Uterus (tissue), 4 donors: ENCODE measurements at places on chromosomes 11 and 22. TPM values are rescaled to one million over a fixed set of nuclear protein-coding genes. Genes with fewer than 3 reads are reported as not detected.
A peak's percentile ranks its signal among the peaks of the same experiment; 100 is the strongest.

DNA sequence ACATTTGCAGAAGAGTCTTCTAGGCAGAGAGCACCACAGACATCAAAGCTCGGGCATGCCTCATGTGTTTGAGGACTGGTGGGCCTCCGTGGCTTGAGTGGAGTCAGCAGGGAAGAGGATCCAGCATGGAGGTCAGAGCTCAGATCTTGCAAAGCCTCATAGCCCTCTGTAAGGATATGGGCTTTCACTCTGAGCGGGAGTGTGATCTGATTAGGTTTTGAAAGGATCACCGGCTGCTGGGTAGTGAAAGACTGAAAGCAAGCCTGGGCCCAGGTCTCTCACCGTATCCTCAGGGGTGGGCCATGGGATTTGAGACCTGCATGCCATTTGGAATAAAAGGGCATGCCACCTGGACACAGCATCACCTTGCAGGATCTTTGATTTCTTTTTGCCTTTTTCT lies 112.7 kb downstream of the TEAD1 start:
- DNase-seq: no peak

DNA sequence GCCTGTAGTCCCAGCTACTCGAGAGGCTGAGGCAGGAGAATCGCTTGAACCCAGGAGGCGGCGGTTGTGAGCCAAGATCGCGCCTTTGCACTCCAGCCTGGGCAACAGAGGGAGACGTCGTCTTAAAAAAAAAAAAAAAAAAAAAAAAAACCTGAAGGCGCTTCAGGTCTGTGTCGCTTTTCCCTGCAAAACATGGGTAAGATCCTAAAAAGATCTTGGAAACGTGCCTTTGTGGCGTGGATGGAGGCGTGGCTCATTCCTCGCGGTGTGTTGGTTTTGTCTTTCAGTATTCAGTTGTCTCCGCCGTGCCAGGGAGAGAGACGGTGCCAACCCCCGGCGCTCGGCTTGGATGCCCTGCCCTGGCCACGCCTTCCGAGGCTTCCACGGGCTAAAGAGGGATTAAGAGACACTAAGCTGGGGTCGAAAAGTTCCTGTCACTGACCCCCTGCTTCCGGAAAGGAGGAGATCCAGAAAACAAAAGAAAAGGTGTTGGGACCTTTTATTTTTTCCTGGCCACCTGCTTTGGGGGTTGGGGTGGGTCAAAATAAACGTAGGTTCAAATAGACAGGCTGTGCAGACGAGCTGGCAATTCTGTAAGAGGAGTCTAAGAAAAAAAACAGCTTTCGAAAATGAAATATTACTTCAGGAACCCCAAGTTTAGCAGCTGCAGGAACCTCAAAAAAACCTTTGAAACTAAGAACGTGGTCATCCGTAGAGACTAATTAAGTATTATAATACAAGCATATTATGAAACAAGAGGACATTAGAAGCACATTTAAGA lies 1.1 kb upstream of the SLC35F2 start:
- no peak for DNase-seq

Gene KCNJ11
- 3.9 TPM for total RNA-seq

Gene CATSPERZ
- not detected for total RNA-seq

GRCh38 chr11:27055065-27055682 lies 14.6 kb downstream of the BBOX1 start:
- no peak for DNase-seq

- DNase-seq: peak; percentile 27
These were observed 456 bp upstream of the PARVB start for GRCh38 chr22:44023404-44024287.

DNA sequence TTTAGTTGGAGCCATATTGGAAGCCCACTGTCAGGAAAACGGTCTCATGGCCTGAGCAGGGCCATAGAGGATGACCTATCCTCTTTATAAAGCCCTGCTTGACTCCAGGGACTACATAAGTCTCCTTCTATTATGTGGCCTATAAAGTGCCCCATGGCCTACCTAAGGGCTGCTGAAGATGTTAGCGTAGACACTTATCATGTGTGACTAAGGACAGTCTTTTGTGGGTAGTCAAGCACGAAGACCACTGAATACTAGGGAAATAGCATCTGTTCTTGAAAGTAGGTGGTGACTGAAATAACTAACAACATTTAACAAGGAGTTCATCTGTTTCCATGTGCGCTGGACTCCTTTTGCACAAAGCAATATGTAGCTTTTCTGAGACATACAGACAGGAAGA lies 117.1 kb downstream of the SWAP70 start:
- no peak for DNase-seq

GRCh38 chr11:105448703-105449079 lies 161.2 kb upstream of the GRIA4 start:
- DNase-seq: no peak

DNA sequence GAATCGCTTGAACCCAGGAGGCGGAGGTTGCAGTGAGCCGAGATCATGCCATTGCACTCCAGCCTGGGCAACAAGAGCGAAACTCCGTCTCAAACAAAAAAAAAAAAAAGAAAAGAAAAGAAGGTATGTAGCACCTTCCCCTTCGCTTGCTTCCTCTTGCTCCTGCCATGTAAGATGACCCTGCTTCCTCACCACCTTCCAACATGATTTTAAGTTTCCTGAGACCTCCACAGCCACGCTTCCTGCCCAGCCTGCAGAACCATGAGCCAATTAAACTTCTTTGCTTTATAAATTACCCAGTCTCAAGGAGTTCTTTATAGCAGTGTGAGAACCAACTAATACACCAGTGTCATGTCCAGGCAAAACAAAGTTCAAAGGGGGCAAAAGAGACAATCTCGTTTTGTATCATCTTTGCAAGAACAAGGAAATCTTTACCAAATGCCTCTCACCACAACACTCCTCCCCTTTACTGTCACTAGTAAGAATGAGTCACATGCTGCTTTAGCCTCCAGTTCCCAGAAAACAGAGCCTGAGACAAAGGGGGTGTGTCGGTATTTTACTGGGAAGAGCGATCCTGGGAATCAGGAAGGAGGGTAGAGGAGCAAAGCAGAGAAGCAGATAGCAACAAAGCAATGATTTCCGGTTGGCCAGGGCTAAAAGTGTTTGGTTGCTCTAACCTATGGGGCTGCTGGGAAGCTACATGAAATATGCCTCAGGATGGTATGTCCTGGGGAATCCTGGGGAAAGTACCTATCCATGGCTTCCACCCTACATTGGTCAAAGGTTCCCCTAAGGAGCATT lies 10.5 kb upstream of the MCHR1 start:
- DNase-seq: no peak

DNA sequence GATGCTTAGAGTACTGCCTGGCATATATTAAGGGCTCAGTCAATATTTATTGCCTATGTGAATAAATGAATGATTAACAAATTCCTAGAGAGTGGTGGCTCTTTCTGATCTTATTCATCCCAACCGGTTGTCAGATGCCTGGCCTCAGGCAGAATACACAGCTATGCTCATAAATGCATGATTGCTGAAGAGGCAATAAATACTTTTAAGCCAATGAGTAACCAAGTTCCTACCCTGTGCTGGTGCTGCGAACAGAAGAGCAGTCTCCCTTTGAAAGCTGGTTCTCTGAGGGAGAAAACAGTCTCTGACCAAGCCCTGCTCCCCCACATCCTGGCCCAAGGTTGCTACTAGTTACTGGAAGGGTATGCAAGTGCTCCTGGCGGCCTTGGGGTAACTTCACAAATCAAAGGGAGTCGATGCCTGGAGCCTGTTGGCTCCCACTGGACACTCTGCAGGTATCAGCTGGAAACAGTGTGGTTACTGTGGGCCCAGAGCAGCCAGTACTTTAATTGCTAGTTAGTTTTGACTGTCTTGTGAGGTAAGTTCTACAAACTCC lies 2.8 kb downstream of the USH1C start:
- no peak for DNase-seq

DNA sequence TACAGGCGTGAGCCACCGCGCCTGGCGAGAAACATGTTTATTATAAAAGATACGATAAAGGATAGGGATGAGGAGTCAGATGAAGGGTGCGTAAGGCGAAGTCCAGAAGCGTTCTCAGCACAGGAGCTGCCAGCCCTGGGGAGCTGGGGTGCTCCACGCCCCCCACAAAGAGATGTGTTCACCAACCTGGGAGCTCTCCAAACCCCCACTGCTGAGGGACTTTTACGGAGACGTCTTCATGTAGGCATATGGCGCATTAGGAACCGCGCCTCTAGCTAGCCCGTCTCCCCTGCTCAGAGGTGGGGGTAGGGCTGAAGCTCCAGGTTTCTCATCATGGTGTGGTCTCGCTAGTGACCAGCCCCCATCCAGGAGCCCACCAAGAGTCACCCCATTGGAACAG lies 8.4 kb upstream of the ZBED4 start:
- DNase-seq: no peak

- no peak for DNase-seq
These were observed 413.4 kb downstream of the SOX6 start for GRCh38 chr11:15942936-15943335.

Gene TMEM218
- 4.9 TPM for total RNA-seq

Gene DERL3
- total RNA-seq: not detected

DNA sequence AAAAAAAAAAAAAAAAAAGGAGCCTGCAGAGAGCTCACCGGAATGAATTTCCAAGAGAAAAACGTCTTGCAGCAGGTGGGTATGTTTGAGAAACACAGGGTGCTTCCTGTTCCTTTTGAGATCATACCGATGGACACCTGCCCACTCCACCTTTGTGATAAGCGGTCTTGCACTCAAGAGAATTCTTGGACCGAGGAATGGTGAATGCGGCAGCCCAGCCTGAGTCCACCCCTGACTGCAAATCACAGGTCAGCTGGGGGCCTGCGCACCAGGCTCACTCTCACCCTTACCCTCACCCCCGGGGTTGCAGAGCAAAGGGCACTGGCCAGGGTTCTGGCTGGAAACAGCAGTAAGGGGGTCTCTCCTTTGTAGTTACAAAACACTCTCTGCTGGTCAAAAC lies 16.8 kb upstream of the TEF start:
- no peak for DNase-seq
